SW 1271 (cell line): ENCODE measurements at places on chromosomes 11 and 22.

GRCh38 chr11:65421794-65422632 lies 585 bp upstream of the NEAT1 start:
- no peak for DNase-seq

DNA sequence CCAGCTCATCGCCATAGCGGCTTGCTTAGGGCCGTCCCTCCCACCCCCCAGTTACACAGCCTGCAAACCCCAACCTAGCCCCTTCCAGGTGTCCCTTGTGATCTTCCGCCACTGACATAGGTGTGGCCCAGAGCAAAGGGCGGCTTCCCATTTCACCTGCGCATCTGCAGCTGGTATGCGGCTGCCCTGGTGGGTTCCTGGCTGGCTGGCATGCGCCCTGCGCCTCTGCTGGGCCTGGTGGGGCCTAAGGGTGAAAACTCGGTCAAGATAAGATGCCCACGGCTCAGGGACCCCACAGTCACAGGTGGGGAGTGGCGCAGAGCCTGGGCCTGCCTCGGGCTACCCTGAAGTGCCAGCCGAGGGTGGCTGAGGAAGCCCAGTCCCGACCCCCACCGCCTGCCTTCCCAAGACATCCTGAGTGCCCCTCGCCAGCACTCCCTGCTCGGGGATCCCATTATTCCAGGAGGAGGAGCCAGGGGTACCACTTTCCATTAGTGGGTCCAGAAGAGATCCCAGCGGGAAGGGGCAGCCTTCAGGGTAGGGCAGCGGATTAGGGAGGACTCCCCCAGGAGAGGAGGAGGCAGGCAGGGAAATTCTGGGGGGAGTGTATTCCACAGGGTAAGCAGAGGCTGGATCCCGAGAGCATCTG lies 36.9 kb upstream of the KCNQ1OT1 start:
- DNase-seq, result no peak

DNA sequence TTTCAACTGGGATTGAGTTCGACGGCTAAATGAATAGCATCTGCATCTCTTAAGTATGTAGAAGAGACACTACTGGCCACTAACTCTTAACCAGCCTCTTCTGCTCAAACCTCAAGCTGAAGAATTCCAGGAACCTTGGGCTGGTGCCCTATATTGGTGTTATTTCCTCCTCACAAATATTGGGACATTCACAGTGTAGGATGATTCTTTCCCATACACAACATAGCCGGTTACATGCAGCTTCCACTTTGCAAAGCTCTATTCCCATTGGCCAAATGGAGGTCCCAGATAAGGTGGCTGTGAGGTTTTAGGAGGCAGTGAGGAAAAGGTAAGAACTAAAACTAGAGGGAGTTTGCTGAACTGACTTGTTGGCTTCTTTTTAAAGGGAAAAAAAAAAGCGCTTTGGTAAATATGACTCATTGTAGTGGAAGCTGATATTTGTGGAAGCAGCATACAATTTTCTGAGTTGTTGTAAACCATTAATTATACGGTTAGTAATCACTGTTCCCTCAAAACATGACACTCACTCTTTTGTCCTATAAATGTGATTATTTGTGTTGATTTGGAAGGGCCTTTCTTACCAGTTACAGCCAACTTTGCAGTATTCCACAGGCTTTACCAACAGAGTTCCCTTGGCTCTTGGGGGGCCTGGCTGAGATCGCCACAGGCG lies 17.6 kb downstream of the C22orf31 start:
- no peak for DNase-seq

DNA sequence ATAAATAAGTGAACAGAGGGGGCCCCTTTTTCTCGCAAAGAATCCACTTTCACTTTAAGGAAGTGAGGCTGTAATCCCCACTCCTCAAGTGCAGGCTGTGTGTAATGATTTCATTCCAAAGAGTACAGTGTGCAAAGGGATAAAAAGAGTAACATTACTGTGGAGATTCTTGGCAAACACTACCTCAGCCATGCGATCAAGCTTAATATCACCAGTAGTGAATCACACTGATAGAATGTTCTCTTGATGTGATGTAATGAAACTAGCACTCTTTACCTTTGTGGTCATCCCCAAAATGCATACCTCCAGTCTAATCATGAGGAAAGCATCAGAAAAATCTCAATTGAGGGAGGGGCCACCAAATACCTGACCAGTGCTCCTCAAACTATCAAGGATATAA lies 246.1 kb upstream of the CHORDC1 start:
- no peak for DNase-seq

- DNase-seq, result no peak
Measured at GRCh38 chr11:44005956-44006355, 41.8 kb upstream of the ACCSL start.

DNA sequence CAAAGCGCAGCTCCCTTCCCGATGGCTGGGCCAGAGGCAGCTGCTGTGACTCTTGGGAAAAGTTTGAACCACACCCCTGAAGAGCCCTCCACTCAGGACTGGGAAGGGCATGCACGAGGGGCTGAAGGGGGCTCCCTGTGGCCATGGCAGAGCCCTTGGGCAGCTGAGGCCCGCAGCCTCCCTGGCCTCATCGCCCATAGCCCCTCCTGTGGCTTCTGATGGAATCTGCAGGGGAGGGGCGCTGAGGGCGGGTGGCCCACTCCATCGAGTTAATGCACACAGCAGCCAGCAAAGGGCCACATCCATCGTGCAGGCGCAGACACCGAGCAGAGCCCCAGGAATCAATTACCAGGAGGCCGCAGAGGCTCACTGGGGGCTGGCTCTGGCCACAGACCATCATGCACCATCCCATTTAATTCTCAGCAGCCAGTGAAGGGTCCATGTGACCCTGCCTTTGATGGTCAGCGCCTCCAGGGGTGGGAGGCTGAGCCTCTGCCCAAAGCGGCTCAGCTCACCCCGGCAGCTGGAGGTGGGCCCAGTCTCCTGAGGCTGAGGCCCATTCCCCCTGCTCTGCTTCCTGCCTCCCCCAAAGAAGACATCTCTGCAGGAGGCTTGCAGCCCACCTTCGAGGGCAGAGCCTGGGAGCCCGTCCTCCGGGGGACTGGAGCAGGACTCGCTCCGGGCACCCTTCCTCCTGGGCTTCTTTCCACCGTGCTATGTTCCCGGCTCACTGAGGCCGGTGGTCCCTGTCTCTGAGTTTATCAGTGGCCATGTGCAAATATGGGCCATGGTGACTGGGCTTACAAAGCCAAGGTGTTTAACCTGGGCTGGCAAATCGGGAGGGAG lies 1410.2 kb downstream of the BRD1 start:
- no peak for DNase-seq

- DNase-seq, result no peak
Measured at GRCh38 chr11:134858783-134859480, 446.9 kb upstream of the B3GAT1 start.

DNA sequence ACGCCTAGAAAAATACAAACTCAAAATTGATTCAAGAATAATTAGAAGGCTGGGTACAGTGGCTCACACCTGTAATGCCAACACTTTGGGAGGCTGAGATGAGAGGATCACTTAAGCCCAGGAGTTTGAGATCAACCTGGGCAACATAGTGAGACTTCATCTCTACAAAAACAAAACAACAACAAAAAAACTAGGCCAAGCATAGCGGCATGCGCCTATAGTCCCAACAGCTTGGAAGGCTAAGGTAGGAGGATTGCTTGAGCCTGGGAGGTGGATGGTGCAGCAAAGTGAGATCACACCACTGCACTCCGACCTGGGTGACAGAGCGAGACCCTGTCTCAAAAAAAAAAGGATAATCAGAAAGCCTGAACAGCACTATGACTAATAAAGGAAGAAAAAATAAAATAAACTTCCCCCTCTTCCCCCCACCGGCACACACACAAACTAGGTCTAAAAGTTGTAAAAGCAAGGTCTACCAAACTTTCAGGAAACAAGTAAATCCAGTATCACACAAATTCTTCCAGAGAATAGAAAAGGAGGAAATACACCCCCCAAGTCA lies 35.8 kb downstream of the RRAS2 start:
- DNase-seq, result no peak

DNA sequence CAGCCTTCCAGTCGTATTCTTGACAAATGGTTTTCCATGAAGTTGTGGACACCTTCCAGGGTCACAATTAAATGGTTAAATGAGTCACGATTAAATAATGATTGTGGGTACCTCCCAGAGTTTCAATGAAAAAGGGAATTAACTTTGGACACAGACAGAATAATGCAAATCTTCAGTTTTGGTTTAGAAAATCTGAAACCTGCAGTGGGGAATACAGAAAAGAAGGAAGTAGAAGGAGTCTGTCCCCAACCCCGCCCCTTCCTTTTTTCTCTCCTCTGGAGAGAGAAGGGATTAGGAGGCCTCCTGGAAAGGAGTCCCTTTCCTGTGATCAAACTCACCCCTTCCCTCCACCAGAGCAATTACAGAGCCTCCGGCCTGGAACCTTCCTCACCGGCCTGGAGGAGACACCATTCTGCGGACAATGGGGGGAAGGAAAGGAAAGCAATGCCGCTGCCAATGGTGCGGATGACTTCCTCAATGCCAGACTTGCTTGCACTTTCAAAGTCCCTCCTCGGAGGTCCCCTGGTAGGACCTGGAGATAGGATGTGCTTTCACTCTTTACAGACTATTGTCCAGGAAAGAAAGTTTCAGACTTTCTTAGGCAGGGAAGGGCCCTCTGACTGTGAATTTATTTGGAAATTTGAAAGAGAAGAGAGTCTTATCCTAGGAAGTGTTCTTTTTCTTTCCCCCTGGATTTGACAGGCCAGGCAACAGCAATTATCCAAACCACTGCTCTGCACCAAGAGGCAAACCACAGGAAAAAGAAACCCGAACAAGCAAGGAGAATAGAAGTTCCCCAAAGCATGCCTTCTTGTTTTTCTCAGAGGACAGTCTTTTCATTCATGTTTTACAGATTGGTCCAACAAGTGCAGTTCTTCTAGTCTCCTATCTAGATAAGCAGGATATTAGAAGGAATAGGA lies 86.8 kb downstream of the PTPRJ start:
- DNase-seq, result no peak

GRCh38 chr11:1875093-1875850 lies 16.4 kb downstream of the PRR33 start:
- no peak for DNase-seq

DNA sequence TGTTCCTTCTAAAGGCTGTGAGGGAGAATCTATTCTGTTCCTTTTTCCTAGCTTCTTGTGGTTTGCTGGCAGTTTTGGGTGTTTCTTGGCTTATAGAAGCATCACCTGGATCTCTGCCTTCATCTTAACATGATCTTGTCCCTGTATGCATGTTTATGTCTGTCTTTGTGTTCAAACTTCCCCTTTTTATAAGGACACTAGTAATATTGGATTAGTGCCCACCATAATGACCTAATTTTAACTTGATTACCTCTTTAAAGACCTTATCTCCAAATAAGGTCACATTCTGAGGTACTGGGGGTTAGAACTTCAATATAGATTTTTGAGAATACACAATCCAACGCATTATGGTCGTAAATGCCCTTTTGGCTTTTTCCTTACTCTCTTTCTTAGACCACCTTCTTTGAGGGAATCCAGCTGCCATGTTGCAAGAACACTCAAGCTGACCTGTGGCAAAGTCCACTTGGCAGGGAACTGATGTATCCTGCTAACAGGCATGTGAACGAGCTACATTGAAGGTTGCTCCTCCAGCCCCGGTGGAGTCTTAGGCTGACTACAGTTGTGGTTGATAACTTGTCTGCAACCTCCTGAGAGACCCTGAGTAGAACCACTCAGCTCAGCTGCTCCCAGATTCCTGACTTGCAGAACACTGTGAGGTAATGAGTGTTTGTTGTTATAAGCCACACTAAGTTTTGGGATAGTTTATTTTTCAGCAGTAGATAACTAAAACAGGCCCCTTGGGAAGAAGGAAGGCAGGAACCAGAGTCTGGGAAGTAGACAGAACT lies 127.1 kb upstream of the OR9Q1 start:
- no peak for DNase-seq

DNA sequence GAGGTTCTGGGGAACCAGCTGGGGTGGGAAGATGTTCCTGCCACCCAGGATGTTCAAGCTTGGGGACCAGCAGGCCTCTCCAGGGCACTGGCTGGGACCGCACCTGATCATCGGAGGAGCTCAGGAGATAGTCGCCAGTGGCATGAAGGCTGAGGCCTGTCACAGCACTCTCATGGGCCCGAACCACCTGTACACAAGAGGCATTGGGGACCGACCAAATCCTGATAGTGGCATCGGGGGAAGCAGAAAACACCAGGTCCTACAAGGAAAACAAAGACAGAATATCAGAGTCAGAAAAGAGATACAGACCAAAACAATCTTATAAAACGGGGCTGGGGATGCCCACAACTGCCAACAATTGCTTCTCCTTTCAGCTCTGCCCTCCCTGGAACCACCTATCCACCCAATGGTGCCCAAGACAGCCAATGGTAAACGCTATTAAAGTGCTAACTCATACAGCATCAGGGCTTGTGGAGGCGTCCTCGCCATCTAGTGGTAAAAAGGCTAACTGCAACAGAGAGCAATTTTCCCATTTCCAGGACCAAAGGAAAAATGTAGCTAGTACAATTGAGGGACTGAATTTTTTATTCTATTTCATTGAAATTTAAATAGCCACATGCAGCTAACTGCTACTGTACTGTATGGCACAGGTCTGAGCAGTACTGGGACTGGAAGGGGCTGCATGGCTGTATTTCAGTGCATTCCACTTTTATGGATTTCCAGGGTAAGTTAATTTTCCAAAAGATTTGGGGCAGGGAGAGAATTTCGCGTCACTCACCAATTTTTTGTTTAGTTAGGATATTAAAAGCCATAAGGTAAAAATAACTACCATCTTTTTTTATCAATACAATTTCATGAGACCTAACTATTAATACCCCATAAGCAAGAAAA lies 7.1 kb downstream of the PRPF19 start:
- peak; percentile 60 for DNase-seq

DNA sequence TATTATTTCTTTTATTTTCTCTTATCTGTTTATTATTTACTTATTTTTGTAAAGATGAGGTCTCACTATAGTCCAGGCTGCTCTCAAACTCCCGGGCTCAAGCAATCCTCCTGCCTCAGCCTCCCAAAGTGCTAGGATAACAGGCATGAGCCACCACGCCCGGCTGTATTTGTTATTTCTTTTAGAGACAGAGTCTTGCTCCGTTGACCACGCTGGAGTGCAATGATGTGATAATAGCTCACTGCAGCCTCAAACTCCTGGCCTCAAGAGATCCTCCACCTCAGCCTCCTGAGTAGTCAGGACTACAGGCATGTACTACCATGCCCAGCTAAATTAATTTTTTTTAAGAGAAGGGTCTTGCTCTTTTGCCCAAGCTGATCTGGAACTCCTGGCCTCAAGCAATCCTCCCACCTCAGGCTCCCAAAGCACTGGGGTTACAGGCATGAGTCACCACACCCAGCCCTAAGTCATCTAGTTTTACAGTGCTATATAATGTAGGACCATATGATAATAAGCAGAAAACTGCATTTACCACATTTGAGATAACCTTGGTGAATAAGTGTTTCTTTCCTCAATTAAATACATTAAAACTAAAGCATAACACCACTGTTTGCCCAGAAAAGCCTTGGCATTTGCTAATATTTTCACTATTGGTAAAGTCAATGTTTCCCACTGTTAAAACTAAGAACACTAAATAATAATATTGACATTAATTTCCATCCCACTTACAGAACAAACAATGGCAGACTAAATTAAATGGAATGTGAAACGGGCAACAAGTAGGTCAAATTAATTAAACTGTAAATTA lies 127.5 kb downstream of the SIK3 start:
- no peak for DNase-seq
